Gastroesophageal sphincter (tissue), 4 donors: ENCODE measurements at places on chromosomes 7 and 10.

GRCh38 chr7:70165477-70166170, 567.3 kb downstream of the AUTS2 start:
- no peak for ATAC-seq

DNA sequence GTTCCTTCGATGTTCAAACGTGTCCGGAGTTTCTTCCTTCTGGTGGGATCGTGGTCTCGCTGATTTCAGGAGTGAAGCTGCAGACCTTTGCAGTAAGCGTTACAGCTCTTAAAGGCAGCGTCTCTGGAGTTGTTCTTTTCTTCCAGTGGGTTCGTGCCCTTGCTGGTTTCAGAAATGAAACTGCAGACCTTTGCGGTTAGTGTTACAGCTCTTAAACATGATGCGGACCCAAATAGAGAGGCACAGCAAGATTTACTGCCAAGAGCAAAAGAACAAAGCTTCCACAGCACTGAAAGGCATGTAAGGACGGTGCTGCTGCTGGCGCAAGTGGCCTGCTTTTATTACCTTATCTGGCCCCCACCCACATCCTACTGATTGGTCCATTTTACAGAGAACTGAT, 931.4 kb downstream of the IPMK start:
- no peak for ATAC-seq

DNA sequence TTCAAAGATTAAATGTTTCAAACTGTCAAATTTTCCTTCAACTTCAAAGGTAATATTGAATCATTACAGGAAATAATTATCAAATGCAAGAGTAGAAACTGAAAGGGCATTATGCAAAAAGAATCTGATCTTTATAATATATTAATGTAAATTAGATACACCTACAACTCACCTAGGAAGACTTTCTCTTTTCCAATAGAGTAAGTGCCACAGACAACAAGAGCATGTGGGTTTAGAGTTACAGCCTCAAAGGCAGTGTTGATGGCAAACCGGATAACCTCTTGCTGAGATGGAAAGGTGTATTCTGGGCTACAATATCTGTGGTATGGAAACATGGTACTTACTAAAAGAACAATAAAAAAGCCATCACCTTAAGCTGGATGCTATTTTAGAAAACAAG, 11.7 kb downstream of the DCLRE1A start:
- no peak for ATAC-seq

DNA sequence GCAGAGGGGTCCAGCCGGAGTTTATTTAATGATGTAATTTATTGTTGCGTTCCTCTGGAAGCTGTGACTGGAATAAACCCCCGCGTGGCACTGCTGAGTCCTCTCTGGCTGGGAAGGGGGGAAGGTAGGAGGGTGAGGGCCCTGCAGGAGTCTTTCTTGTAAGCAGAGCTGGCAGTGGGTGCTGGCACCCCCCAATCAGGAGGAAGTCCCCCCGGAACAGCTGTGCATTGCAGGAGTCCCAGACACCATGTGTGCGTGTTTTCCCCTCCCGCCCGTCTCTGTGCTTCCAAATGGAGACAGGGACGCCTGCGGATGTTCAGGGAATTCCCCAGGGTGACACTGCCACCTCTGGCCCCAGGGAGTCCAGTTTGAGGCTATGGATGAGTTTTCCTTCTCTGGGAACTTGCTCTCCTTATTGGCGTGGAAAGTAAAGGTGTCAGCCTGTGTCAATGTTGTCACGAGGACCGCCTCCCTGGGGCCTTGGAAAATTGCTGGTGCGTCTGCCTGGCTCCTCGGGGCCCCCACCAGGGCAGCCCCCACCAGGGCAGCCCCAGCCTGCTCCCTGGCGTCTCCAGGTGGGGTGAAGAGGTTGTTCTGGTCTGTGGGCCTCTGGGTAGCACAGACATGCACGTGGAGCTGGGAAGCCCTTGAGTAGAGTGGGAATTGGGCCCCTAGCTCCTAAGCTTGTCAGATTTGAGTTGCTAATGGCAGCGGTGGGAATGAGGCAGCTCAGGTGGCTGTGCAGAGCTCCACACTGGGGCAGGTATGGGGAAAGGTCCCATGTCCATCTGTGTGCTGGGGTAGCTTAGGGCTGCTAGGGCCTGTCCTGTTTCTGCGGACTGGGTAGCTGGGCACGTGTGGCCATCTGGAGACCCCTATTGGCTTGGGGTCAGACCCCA, 2.7 kb downstream of the FZD9 start:
- ATAC-seq, result no peak

DNA sequence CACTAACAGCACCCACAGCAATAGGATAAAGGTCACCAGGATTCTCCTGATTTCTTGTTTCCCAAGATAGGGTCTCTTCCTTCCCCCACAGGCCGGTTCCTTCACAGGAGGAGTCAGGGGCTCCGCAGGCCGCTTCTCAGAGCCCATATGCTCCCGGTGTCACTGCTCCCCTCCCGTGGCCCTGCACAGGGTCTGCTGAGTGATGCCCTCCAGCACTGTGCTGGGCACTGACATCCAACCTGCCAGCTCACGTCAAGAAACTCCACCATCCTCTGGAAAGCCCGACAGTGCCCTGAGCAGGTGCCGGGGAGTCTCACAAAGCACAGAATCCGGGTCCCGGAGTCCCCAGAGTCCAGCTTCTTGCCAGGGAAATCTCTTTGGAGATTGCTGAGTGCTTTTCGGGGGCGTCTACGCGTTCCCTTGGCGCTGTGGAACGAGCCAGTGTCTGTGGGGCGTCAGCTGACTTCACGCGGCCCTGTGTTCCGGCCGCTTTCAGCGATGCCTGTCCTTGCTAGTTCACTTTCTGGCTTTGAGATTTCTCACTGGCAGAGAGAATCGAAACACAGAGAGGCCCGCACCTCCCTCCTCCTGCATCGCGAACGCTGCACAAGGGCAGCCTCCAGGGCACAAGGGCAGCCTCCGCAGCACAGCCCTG, 567.5 kb downstream of the DNAJB6 start:
- no peak for ATAC-seq

DNA sequence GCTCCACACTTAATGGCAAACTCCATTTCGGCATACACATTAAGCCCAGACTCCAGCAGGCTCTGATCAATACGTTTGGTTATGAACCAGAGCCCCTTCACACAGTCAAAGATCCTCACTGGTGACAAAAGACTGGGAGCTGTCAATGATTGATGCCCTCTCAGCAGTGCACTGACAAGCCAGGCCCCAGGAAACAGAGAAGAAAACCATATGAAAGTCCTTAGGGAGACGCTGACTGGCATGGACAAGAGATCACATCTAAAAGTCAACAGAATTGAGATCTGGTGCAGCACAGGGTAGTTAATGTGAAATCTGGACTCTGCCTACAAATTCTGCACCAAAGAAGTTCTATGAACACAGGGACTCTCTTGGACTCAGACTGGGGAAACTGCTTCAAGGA, 600.9 kb upstream of the NRP1 start:
- ATAC-seq, result no peak

DNA sequence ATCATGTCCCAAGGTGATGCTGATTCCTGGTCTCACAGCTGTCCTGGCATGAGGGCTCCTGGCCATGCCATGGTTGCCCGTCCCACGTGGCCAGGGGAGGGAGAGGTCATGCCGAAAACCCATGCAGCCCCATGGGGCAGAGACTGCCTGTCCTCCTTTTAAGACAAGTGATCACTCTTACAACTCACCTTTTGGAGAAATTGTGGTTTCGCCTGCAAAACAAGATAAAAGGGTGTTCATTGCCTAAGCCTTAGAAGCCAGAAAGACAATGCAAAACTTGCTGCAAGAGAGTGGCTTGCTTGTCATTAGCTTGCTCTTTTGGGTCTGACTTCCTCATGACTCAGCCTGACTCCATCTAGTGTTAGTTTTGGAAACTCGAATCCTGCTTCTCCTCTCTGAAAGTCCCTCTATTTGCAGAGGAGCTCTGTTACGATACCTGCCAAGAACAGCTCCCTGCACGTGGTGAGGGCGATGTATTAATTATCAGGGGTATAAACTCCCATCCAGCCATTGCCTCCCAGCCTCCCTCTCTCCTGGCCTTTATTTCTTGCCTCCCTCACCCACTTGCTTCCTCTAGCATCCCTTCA, 26.7 kb downstream of the TMEM273 start:
- no peak for ATAC-seq
